ENCODE measurements at places on chromosomes 4 and X. TPM values are rescaled to one million over a fixed set of nuclear protein-coding genes. Genes with fewer than 3 reads are reported as not detected.

INPP4B gene
- 11.7 TPM for total RNA-seq

GPRASP2 gene
- total RNA-seq = 10.3 TPM

NEUROG2 gene
- not detected for total RNA-seq

XAGE2 gene
- total RNA-seq = 0.65 TPM

DNA sequence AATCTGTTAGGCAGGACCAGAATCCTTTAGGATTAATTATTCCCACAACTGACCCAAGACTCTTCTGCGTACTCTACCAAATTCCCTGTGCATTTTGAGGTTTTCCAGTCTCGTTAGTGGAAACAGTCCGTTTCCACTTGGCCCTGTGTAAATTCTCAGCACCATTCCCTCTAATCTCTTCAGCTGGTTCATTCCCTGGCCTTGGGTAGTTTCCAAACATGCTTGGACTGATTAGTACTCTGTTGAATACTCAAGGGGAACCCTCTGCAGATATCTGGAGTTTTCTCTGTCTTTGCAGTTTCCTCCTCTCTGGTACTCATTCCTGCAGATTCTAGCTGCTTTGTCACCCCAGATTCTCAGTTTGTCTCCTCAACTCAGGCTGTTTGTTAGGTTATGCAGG lies 80.4 kb downstream of the ZFX start:
- DNase-seq = no peak

DNA sequence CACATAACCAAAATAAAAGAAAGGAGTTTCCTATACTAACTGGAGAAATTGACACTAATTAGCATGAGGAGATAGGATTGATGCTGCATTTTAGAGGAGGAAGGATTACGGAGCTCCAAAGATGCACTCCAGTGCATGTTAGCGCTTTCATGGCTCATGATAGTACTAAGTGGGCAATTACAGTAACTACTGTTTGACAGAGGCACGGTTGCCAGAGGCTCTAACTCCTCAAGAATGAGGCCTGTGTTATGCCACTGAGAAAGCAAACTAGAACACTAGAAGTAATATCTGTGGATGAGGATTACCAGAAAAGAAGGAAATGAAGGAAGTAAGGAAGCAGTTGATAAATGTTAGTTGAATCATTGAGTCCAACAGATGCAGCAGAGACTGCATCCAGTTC lies 19.6 kb upstream of the PDGFC start:
- no peak for DNase-seq

GPAT3 gene
- total RNA-seq = 5.7 TPM

SRPK3 gene
- total RNA-seq = 0.60 TPM

RAPGEF2 gene
- total RNA-seq = 51.3 TPM

CC2D2A gene
- total RNA-seq = 22.8 TPM

UCP1 gene
- not detected for total RNA-seq

PAGE4 gene
- not detected for total RNA-seq

CXCL8 gene
- total RNA-seq = 12.3 TPM

- DNase-seq = no peak
Measured at GRCh38 chrX:40318076-40318475, 220.3 kb upstream of the BCOR start.

- DNase-seq = no peak
Measured at GRCh38 chr4:1373892-1374705, 27.1 kb downstream of the UVSSA start.

RIPPLY1 gene
- not detected for total RNA-seq

- DNase-seq = no peak
Measured at GRCh38 chr4:183599690-183600089, 59.3 kb downstream of the RWDD4 start.

VSIG4 gene
- 377 TPM for total RNA-seq

DNA sequence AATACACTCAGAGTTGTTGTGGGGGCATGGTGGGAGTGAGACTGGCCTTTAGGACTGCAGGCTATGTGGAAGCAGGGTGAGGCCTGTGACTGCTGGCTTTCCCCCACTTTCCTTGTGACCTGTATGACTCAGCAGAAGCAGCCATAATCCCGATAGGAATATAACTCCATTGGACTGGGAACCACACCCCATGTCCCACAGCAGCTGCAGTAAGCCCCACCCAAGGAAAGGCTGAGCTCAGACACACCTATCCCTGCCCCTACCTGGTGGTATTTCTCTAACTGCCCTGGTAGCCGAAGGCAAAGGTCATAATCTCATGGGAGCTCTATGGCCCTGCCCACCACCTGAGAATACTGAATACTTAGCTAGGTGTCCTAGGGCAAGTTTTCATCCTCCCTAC lies 169.3 kb downstream of the GC start:
- DNase-seq = no peak

DNA sequence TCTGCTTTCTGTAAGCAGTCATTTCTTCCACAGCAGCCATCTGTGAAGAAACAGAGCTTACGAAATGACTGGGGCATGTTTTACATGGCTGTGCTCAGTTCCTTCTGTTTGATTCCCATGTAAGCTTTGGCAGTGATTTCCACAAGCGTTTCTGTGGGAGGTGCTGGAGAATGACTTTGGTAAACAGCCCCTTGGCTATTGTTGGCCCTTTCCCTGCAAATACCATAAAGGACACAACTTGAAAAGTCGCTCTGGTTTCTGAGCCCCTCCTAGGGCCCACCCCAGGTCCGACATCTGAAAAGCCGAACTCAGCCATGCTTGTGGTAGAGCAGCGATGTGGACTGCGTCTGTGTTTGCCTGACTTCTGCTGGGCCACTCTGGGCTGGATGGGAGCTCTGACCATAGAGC lies 3.7 kb downstream of the LIMCH1 start:
- DNase-seq = no peak

- no peak for DNase-seq
Measured at GRCh38 chrX:110159865-110160264, 157.0 kb downstream of the TMEM164 start.

KCTD8 gene
- total RNA-seq = 0.20 TPM

GRCh38 chr4:109462802-109463201 lies 29.2 kb downstream of the SEC24B start:
- no peak for DNase-seq
